ENCODE measurements at places on chromosomes 1 and 21. TPM values are rescaled to one million over a fixed set of nuclear protein-coding genes. Genes with fewer than 3 reads are reported as not detected.

PUSL1 gene
- 16.0 TPM for total RNA-seq

PERM1 gene
- 1.9 TPM for total RNA-seq

OLIG2 gene
- total RNA-seq: not detected

KDF1 gene
- not detected for total RNA-seq

GPX7 gene
- 20.3 TPM for total RNA-seq

CD84 gene
- 17.0 TPM for total RNA-seq

TRIM33 gene
- 40.8 TPM for total RNA-seq

TMEM240 gene
- total RNA-seq: 3.8 TPM

WNT4 gene
- 1.6 TPM for total RNA-seq

ACTL8 gene
- total RNA-seq: not detected

NTNG1 gene
- 0.98 TPM for total RNA-seq

GSTM5 gene
- total RNA-seq: 4.6 TPM

ZNF684 gene
- 8.2 TPM for total RNA-seq

SPRR2E gene
- total RNA-seq: not detected

ANKRD34A gene
- total RNA-seq: 0.16 TPM

KCNE1 gene
- 6.7 TPM for total RNA-seq

CTSS gene
- total RNA-seq: 218 TPM

RPL5 gene
- 2,363 TPM for total RNA-seq

KCNK1 gene
- total RNA-seq: 0.96 TPM

MYBPH gene
- not detected for total RNA-seq

ADGRB2 gene
- 2.9 TPM for total RNA-seq

KCNE2 gene
- total RNA-seq: not detected

ANGPTL1 gene
- 30.2 TPM for total RNA-seq

NPPA gene
- total RNA-seq: not detected

GNG12 gene
- total RNA-seq: 87.5 TPM

UMODL1 gene
- not detected for total RNA-seq

USH2A gene
- not detected for total RNA-seq

CDC20 gene
- total RNA-seq: 1.3 TPM

PRDX6 gene
- total RNA-seq: 691 TPM

PCAT6 gene
- not detected for total RNA-seq

LRRC38 gene
- not detected for total RNA-seq

NCF2 gene
- total RNA-seq: 13.0 TPM

PCP4 gene
- not detected for total RNA-seq

MR1 gene
- total RNA-seq: 12.8 TPM

CCDC181 gene
- 0.66 TPM for total RNA-seq

DCST2 gene
- 3.3 TPM for total RNA-seq

EDN2 gene
- total RNA-seq: 2.3 TPM

RNPEP gene
- 57.4 TPM for total RNA-seq

ITLN2 gene
- not detected for total RNA-seq

NOTCH2NLA gene
- 101 TPM for total RNA-seq

UBE2U gene
- not detected for total RNA-seq

TMPRSS15 gene
- total RNA-seq: not detected

PRR9 gene
- total RNA-seq: not detected

GCSAML gene
- 0.15 TPM for total RNA-seq

HMGCS2 gene
- 0.16 TPM for total RNA-seq

ADCY10 gene
- 0.15 TPM for total RNA-seq

BEND5 gene
- 3.2 TPM for total RNA-seq

LCE1A gene
- not detected for total RNA-seq

TXNDC12 gene
- 35.1 TPM for total RNA-seq

PRAMEF9 gene
- total RNA-seq: not detected

NR5A2 gene
- 4.9 TPM for total RNA-seq

Measured in breast epithelium (tissue), 4 donors.